ENCODE measurements at places on chromosomes 2 and 18. TPM values are rescaled to one million over a fixed set of nuclear protein-coding genes. Genes with fewer than 3 reads are reported as not detected.

DNA sequence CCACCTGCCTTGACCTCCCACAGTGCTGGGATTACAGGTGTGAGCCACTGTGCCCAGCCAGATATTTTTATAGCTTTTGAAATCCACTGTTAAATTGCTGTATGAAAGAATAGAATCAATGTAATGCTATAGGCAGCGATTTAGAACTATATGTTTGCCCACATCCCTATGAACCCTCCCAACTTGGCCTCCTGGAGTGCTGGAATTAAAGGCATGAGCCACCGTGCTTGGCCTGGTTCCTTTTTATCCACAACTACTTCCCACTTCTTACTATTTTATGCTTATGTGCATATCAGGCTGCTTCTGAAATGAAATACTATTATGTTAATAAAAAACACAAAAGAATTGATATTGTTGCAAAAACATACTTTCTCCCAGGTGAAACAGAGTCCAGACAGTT lies 11.6 kb upstream of the PTPN2 start:
- DNase-seq: no peak
- H3K4me1 ChIP-seq: no peaks in the 10 kb centered on the region
- H3K36me3 ChIP-seq: no peaks in the 10 kb centered on the region
- H3K4me3 ChIP-seq: no peak overlapping the region
- H3K27me3 ChIP-seq: peaks cover 3% of the 10 kb centered on the region

GRCh38 chr2:217935901-217936684 lies 66.7 kb downstream of the TNS1 start:
- H3K4me1 ChIP-seq: peaks cover 27% of the 10 kb centered on the region
- H3K4me3 ChIP-seq: no peak overlapping the region
- no peaks in the 10 kb centered on the region for H3K36me3 ChIP-seq
- H3K27me3 ChIP-seq: peaks cover 12% of the 10 kb centered on the region

GRCh38 chr18:9965711-9966624 lies 52.2 kb downstream of the VAPA start:
- no peak overlapping the region for H3K4me3 ChIP-seq
- peaks cover 15% of the 10 kb centered on the region for H3K27me3 ChIP-seq
- no peaks in the 10 kb centered on the region for H3K36me3 ChIP-seq
- H3K27ac ChIP-seq: no peak overlapping the region

- H3K4me3 ChIP-seq: no peak overlapping the region
- DNase-seq: no peak
- peaks cover 10% of the 10 kb centered on the region for H3K4me1 ChIP-seq
- H3K27me3 ChIP-seq: no peaks in the 10 kb centered on the region
Measured at GRCh38 chr2:9830685-9831410, 12.4 kb upstream of the TAF1B start.

DNA sequence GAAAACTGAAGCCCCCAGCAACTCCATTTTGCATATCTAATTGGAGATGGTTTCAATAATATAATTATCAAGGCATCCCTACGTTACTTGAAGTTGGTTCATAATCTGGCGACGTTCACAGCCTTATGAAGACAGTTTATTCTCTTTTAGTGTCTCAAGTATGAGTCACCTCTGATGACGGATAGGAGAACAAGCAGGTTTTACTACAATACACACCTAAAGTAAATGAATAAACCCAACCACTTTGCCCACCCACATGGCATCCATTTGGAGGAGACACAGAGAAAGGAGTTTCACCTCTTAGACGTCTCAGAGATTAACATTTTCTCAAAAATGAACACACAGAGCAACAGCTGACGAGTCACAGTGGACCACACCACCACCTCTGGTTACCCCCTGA lies 40.8 kb downstream of the BCL11A start:
- peaks cover 7% of the 10 kb centered on the region for H3K27me3 ChIP-seq
- no peak for DNase-seq
- H3K36me3 ChIP-seq: peaks cover 9% of the 10 kb centered on the region
- peaks cover 12% of the 10 kb centered on the region for H3K4me1 ChIP-seq
- H3K27ac ChIP-seq: no peak overlapping the region

- H3K4me3 ChIP-seq: no peak overlapping the region
- no peak overlapping the region for H3K27ac ChIP-seq
- H3K36me3 ChIP-seq: no peaks in the 10 kb centered on the region
- no peaks in the 10 kb centered on the region for H3K27me3 ChIP-seq
- peaks cover under 1% of the 10 kb centered on the region for H3K4me1 ChIP-seq
Measured at GRCh38 chr18:35236571-35237363, 4.1 kb upstream of the ZNF397 start.

DNA sequence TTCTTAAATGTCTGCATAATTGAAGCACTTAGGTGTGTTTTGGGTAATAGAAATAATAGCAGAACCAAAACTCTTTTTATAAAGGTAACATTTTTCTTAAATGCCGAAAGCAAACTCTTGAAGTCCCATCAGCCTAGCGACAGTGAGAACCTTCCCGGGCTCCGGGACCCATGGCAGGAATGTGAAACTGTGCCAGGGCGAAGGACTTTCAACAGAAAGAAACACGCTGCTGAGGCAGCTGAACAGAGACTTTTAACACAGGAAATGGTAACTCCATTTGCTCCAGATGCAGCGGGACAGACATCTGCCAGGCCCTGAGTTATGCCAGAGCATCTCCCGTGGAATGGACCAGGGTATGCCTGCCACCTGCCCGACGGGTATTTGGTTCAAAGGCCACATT lies 34.3 kb downstream of the SALL3 start:
- no peaks in the 10 kb centered on the region for H3K27me3 ChIP-seq
- DNase-seq: no peak
- no peak overlapping the region for H3K27ac ChIP-seq
- H3K4me3 ChIP-seq: no peak overlapping the region

DNA sequence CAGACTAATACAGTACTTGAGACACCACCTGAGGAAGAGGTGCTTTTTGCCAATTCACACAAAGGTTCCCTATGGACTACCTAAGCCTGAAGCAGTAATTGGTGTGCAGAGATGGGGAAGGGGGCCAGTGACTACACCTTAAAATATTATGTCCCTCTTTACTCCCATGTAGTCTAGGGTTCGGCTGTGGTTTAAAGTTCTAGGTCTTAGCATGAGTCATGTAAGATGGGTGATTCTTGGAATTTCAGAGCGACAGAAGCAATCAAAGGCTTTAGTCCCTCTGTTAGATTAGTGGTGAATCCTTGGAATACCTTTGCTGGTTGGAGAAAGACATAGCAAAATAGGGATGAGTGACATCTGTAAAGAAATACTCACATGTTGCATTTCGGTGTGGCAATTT lies 14.3 kb upstream of the CCDC85A start:
- H3K27ac ChIP-seq: no peak overlapping the region
- H3K4me1 ChIP-seq: peaks cover 1% of the 10 kb centered on the region
- no peak overlapping the region for H3K4me3 ChIP-seq

- peaks cover 9% of the 10 kb centered on the region for H3K4me1 ChIP-seq
- no peak for DNase-seq
- peak overlapping the region; percentile 86 for H3K27ac ChIP-seq
- H3K27me3 ChIP-seq: no peaks in the 10 kb centered on the region
- peaks cover 6% of the 10 kb centered on the region for H3K36me3 ChIP-seq
- no peak overlapping the region for H3K4me3 ChIP-seq
Measured at GRCh38 chr2:121524685-121525425, 5.8 kb upstream of the RNU4ATAC start.

- no peaks in the 10 kb centered on the region for H3K36me3 ChIP-seq
- DNase-seq: no peak
- no peaks in the 10 kb centered on the region for H3K4me1 ChIP-seq
- no peaks in the 10 kb centered on the region for H3K27me3 ChIP-seq
Measured at GRCh38 chr2:186887107-186888090, 38.4 kb upstream of the ZSWIM2 start.

- no peaks in the 10 kb centered on the region for H3K27me3 ChIP-seq
- peaks cover 3% of the 10 kb centered on the region for H3K36me3 ChIP-seq
- no peak overlapping the region for H3K27ac ChIP-seq
- H3K4me1 ChIP-seq: peaks cover 40% of the 10 kb centered on the region
- no peak for DNase-seq
Measured at GRCh38 chr2:152456262-152456661, 121.3 kb downstream of the FMNL2 start.

DNA sequence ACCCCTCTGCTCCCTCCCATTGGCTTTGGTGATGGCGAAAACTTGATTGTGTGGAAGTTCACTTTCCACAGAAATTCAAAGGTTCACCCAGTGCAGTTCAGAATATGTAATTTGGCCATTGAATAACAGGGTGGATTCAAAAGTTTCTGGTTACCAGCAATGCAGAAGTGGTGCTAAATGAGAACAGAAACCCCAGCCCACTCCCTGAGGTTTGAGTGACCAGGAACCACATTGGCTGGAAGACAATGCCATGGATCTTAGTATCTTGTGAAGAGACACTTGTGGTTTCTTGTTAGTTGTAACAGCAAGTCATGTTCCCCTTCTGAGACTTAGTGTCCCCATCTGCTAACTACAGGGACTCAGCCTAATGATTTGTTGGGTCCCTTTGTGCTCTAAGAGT lies 49.8 kb downstream of the QPCT start:
- H3K27me3 ChIP-seq: peaks cover 8% of the 10 kb centered on the region
- DNase-seq: no peak
- H3K4me1 ChIP-seq: no peaks in the 10 kb centered on the region

- DNase-seq: no peak
- H3K36me3 ChIP-seq: peaks cover 3% of the 10 kb centered on the region
- peaks cover 33% of the 10 kb centered on the region for H3K4me1 ChIP-seq
- H3K27ac ChIP-seq: no peak overlapping the region
- H3K4me3 ChIP-seq: no peak overlapping the region
- H3K27me3 ChIP-seq: no peaks in the 10 kb centered on the region
Measured at GRCh38 chr2:67828066-67828465, 234.7 kb downstream of the C1D start.

GRCh38 chr2:106996171-106996769 lies 110.3 kb upstream of the ST6GAL2 start:
- no peak overlapping the region for H3K27ac ChIP-seq
- peaks cover 1% of the 10 kb centered on the region for H3K4me1 ChIP-seq
- no peaks in the 10 kb centered on the region for H3K36me3 ChIP-seq
- no peak overlapping the region for H3K4me3 ChIP-seq
- H3K27me3 ChIP-seq: peaks cover 24% of the 10 kb centered on the region
- no peak for DNase-seq

DNA sequence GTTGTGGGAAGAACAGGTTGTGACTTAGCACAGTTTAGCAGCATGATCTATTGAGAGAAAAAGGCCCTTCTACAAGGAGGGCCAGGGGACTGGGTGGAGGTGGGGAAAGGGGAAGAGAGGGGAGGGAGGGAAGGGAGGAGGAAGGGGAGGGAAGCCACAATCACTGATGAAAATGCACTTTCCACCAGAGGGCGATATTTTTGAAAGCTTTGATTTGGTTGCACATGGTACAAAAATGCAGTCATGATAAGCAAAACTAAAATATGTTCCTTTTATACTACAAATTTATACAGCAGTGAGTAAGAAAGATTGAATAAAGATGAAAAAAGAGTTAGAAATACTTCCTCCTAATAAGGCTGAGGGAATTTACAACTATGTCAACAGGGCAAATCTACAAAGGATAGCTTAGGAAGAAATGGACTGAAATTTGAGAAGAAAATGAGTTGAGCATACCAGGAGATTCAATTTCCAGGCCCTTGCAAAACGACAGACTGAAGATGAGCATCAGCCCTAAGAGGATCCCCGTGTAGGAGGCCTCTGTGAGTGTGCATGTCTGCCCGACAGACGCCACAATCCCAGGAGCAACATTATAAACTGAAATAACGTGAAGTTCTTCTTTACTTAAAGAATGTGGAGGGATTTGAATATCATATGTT lies 17.2 kb downstream of the SH3YL1 start:
- H3K36me3 ChIP-seq: peaks cover 32% of the 10 kb centered on the region
- H3K27me3 ChIP-seq: no peaks in the 10 kb centered on the region
- DNase-seq: no peak
- H3K4me1 ChIP-seq: peaks cover 9% of the 10 kb centered on the region
- H3K4me3 ChIP-seq: no peak overlapping the region

DNA sequence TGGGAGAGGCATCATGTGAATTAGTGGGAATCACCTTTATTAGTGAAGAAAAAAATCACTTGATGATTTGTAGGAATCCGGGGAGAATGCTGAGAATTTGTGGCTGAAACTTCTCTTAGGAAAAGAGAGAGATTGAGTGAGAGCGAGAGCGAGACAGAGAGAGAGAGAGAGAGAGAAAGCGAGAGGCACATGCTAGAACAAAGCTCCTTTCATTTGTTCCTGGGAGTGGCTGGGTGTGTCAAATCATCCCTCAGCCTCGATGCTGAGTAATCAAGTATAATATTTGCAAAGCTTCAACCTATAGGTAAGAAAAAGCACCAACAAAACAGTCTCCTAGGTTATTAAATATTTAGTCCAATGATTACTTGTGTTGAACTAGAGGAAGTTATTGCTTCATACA lies 4.4 kb upstream of the SERPINB5 start:
- peaks cover 4% of the 10 kb centered on the region for H3K27me3 ChIP-seq
- H3K4me3 ChIP-seq: no peak overlapping the region
- H3K27ac ChIP-seq: no peak overlapping the region

- no peaks in the 10 kb centered on the region for H3K27me3 ChIP-seq
- no peak for DNase-seq
- H3K36me3 ChIP-seq: peaks cover 56% of the 10 kb centered on the region
- H3K27ac ChIP-seq: no peak overlapping the region
- H3K4me1 ChIP-seq: no peaks in the 10 kb centered on the region
Measured at GRCh38 chr2:55196526-55196925, 35.6 kb downstream of the CLHC1 start.

GRCh38 chr2:32229635-32230034 lies 35.1 kb downstream of the NLRC4 start:
- DNase-seq: no peak
- no peaks in the 10 kb centered on the region for H3K36me3 ChIP-seq
- no peak overlapping the region for H3K4me3 ChIP-seq
- H3K4me1 ChIP-seq: peaks cover 14% of the 10 kb centered on the region

DNA sequence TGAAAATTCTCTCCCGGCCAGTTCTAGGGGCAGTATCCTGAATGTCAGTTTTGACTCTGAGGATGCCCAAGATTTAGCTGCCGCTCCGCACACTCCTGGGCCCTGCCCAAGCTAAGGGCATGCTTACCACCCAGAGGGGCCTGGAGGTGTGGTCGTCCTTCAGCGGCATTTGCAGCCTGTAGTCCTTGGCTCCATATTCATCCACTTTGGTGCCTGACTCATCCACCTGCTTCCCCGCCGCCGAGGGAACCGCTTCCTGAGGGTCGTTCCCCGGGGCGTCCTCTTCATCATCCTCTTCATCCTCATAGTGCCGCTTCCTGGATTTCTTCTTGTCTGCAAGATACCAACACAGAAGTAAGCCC lies 577 bp downstream of the ERCC3 start:
- H3K27ac ChIP-seq: peak overlapping the region; percentile 99
- peaks cover 13% of the 10 kb centered on the region for H3K4me1 ChIP-seq

The ACTR2 gene
- total RNA-seq: 193 TPM

The TUBA4B gene
- total RNA-seq: not detected

The UGT1A5 gene
- not detected for total RNA-seq

The REG3A gene
- total RNA-seq: not detected

The SERPINB5 gene
- total RNA-seq: not detected

All from progenitor cell of endocrine pancreas (in vitro differentiated cells).